Adipocyte (in vitro differentiated cells): ENCODE measurements at places on chromosomes 7 and 10.

DNA sequence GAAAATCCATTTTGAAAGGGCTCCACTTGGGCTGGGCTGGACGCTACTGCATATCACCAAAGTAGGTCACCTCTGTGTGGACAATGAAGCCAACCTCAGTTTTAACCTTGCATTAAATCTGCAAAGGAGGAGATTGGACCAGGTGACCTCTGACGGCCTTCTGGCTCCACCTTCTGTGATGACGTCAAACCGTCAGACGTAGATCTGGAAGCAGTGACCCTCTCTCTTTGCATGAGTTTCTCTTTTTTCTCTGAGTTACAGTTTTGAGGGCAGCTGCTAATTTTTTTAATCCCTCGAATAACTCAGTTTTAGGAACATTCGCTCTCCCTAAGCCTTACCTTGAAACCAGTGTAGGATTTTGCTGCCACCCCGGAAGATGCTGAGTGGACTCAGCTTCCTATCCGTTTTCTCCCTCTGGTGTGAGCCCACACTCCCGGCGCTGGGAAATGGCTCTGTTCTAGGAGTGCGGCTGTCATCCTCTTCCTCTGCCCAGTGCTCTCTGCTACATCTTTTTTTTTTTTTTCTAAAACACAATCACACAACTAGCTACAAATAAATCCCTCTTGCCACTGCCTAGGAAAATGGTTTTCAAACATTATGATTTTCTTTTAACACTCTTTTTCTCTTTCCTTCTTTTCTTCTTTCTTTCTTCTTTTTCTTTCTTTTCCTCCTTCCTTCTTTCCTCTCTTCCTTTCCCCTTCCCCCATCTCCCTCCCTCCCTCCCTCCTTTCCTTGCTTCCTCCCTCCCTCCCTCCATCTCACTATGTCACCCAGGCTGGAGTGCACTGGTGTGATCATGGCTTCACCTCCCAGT lies 27.7 kb upstream of the NMT2 start:
- DNase-seq, result no peak

- peak; percentile 84 for DNase-seq
Observed at GRCh38 chr7:142459551-142459963, 201.7 kb upstream of the PRSS58 start.

DNA sequence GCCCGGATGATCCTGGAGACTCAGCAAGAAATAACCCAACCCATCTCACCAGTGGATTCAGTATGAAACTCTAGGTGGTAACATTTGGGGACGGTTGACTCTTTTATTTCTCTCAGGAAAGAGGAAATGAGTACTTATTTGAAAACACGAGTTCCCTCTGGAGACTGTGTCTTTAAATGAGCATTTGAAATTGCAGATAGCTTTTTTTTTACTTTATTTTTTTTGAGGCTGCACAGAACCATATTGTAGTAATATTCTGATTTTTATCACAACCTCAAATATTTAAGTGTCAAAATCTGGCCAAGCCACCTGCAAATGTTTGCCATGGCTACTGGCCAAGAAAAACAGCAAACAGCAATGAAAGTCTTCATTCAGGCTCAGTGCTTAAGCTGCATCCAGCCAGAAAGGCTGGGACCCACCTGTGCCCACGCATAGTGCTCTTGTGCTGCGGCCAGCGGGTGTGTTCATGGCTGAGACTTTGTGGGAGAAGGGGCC lies 160.8 kb downstream of the CREB5 start:
- peak; percentile 64 for DNase-seq

DNA sequence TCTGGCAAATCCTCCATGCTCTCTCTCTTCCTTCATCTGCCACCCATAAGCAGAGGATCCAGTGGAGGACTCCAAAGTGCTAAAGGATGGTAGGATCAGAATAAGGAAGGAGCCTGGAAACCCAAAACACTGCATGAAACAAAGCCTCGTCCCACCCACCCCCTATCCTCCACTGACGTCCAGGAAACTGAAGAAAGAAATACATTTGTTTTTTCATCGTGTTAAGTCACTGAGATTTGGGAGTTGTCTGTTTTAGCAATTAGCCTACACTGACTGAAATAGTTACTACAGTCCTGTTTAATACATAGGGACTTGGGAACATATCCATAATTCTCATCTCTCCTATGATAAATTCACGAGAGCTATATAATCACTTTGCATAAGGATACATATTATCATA lies 14.8 kb downstream of the ANXA7 start:
- no peak for DNase-seq

- DNase-seq, result no peak
Observed at GRCh38 chr7:17787257-17787656, 153.0 kb downstream of the SNX13 start.

DNA sequence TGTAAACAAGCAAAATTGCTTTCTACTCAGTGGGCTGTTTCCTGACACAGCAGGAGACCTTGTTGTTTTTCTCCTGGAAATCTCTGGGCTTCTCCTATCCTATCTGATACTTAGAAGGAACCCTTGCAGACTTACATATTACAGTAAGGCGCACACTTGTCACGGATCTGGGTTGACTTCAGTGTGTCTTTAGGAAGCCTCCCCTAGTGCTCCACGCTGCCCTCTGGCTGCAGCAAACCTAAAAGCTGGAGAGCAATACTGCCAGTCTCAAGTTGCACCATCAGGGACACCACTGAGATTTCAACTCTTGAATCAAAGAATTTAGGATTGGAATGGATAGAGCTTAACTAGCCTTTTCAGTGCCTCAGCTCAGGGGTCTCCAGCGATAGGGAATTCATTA lies 495.3 kb downstream of the LRMDA start:
- peak; percentile 36 for DNase-seq

DNA sequence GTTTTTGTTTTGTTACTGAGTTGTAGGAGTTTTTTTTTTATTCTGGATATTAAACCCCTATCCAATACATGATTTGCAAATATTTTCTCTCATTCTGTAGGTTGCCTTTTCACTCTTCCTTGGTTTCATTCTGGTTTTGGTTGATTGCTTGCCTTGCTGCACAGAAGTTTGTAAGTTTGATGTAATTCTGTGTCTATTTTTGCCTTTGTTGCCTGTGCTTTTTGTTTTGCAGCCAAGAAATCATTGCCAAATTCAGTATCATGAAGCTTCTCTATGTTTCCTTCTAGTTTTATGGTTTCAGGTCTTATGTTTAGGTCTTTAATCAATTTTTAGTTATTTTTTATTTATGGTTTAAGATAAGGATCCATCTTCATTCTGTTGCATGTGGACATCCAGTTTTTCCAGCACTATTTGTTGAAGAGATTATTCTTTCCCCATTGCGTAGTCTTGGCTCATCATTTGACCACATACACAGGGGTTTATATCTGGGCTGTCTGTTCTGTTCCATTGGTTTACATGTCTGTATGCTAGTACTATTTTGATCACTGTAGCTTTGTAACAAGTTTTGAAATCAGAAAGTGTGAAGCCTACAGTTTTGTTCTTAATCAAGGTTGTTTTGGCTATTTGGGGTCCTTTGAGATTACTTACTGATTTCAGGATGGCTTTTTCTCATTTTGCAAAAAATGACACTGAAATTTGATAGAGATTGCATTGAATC lies 26.4 kb downstream of the BMPR1A start:
- no peak for DNase-seq

- no peak for DNase-seq
Observed at GRCh38 chr10:815338-816090, 116.0 kb downstream of the LARP4B start.

DNA sequence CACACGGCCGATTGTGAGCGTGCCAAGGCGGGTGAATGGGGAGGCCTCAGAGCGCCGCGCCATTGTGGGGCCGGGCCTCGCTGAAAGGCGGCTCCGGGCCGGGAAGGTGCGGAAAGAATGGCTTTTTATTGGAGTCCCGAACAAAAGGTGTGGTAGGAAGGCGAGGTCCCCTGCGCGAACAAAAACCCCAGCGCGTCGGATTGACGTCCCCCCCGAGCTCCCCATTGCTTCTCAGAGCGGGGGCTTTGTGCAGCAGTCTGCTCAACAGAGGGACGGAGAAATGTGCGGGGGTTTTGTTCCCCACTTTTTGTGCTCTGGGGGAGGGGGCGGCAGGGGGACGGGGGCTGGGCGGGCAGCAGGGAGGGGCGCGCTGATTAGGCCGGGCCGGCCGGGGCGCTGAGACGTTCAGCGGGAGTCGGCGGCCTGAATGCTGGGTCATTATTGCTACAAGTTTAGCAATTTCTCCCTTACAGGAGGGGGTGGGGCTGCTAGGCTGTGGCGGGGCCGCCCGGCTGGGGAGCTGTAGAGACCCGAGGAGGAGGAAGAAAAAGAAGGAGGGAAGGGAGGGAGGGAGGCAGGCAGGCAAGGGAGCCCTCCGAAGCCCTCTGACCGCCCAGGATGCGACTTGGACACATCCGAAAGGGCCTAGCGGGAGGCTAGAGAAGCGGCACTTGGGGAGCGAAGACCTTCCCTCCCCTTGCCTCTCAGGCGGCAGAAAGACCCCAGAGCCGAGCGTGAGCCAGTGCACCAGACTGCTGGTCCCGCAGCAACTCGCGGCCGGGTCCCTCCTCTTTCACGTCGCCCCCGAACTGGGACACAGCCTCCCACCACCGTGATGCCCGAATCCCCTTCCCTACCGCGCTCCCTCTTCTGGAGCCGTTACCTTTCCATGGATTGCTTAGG lies 4.6 kb downstream of the NKX2-3 start:
- no peak for DNase-seq

DNA sequence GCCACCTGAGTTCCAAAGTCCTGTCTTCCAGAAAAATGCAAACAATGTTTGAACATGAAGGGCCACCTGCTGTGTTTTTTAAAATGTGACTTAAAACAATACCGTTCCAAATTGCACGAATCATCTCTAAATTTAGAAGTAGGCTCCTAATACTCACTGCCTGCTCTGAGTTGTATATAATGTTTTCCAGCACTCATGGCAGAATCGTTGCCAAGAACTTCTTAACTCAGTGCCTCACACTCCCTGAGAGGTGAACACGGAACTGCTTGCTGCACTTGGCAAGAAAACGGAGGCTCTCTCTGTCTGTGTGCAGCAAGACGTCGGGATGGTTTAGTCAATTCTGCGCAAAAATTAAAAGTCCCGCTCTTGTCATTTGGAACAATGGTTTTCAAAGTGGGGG lies 757.3 kb upstream of the AUTS2 start:
- peak; percentile 28 for DNase-seq

DNA sequence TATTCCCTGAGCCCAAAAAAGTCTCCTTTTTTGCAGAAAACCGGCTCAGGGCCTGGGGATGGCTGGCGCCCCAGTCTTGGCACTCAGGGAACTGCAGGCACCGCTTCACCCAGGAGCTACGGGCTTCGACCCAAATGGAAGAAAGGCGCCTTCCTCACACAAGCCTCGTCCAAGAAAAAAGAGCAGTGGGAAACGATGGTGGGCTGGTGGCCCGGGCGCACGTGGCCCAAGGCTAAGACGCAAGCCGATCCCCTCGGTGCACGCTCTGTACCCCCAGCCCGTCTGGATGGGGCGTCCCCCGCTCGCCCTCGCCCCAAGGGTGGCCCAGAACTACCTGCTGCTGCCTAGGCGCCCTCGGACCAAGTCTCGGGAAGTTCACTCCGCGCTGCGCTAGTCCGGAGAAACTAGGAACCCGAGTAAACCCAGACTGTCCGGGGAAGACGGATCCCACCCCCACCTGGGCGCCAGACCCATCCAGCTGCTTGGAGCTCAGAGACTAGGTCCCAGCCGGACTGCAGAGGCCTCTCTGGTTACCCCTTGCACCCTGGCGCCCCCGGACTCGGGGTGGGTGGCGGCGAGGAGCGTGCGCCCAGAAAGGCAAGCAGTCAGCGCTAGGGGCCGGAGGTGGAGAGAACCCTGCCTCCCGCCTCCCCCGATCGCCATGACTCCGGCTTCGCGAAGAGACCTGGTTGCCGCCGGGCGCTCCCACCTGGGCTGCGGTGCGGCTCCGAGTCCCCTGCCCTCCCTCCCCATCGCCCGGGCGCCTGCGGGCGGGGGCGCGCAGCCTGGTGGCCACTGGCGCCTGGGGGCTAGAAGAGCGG lies 76.4 kb downstream of the CALN1 start:
- DNase-seq, result no peak

- DNase-seq, result no peak
Observed at GRCh38 chr7:10471280-10472058, 502.2 kb upstream of the PHF14 start.

- DNase-seq, result no peak
Observed at GRCh38 chr10:88261152-88261551, 322.0 kb downstream of the RNLS start.

DNA sequence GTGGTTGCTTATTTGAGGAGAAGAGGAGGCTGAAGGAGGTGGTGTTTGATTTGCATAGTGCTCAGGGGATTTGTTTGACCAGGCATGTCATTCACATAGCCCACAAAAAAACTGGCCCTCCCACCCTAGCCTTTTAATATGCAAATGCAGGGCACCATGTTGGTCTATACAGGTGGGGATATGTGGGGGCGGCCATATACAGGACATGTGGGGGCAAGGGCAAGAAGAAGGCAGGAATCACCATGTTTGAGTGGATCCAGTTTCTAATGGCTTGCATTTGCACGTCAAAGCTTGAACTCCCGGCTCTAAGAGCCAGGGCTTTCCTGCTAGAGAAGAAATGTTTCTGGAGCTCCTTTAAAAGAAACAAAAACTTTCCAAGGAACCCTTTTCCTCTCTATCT lies 541.0 kb downstream of the ZWINT start:
- no peak for DNase-seq

- peak; percentile 84 for DNase-seq
Observed at GRCh38 chr10:99758211-99758891, 24.1 kb upstream of the ABCC2 start.

DNA sequence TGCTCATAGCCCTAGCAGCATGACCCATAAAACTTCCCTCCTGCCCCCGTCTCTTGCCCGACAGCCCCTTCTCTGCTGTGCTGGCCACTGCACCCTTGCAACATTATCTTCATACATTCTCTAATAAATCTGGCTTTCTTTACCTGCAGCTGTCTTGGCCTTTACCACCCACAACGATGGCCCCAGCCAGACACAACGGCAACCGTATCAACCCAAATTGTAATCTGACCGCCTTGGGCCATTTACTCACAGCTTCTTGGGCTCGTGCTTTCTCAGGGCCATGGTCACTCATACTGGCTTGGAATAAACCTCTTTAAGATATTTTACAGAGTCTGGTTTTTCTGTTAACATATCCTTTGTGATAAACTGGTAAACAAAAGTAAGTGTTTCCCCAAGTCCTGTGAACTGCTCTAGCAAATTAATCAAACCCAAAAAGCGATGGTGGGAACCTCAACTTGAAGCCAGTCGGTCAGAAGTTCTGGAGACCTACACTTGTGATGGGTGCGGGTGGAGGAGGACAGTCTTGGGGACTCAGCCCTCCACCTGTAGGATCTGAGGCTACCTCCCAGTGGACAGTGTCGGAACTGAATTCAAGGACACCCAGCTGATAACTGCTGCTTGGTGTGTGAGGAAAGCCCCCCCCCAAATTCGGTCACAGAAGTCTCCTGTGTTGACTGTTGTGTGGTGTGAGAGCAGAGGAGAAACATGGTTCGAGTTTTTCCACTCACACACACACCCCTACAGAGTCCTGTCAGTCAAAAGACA lies 87.6 kb upstream of the ATP6V0A4 start:
- DNase-seq, result no peak
